Breast epithelium (tissue), 4 donors: ENCODE measurements at places on chromosomes 2 and 18. TPM values are rescaled to one million over a fixed set of nuclear protein-coding genes. Genes with fewer than 3 reads are reported as not detected.

DNA sequence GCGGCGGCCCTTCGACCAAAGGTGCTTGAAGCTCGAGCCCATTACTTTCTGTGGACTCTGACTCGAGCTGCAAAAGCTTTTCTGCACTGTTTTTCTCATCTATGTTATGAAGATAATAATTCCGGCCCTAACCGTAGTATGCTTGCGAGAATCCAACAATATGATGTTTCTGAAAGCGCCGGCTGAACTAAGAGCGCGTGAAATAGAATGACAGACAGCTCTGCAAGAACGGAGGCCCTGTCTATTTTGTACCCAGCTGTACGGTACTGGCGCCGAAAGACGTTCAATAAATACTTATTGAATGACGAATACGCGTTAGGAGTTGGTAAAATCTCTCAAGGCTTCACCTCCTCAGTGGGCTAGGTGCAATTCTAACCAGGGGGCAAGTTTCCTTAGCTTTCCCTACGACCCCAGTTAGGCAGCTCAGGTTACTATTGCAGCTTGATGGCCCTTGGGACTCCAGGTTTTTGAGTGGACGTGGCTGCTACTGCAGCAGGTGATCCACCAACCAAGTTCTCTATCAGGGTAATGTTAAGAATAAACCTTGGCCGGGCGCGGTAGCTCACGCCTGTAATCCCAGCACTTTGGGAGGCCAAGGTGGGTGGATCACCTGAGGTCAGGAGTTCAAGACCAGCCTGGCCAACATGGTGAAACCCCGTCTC, 570 bp downstream of the SCRN3 start:
- DNase-seq = no peak
- peak overlapping the region; percentile 89 for H3K27ac ChIP-seq
- H3K4me1 ChIP-seq = no peaks in the 10 kb centered on the region
- peak overlapping the region; percentile 85 for H3K4me3 ChIP-seq

GRCh38 chr2:15748736-15749323, 157.2 kb downstream of the DDX1 start:
- H3K36me3 ChIP-seq = no peaks in the 10 kb centered on the region
- H3K27me3 ChIP-seq = peaks cover 6% of the 10 kb centered on the region
- DNase-seq = no peak
- no peak overlapping the region for H3K27ac ChIP-seq
- H3K4me3 ChIP-seq = no peak overlapping the region
- no peaks in the 10 kb centered on the region for H3K4me1 ChIP-seq

DNA sequence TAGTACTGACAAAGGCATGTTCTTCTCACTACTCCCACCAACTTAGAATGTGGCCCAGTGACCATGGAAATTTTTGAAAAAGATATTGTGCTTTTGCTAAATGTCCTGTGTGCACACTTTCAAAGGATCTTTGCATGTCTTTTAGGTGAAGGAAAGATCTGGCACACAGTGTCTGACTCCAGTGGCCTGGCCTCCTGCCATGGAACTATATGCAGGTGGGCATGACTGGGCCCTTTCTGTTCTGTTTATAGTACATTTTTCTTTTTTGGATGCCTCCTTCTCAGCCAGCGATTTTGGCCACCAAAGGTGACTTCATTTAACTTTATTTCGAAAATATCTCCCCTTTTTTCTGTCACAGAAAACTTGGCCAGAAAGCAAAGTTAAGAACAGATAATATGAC, 999.7 kb upstream of the PIK3C3 start:
- H3K4me3 ChIP-seq = no peak overlapping the region
- no peaks in the 10 kb centered on the region for H3K27me3 ChIP-seq
- no peaks in the 10 kb centered on the region for H3K4me1 ChIP-seq
- no peaks in the 10 kb centered on the region for H3K36me3 ChIP-seq
- no peak for DNase-seq

- H3K27ac ChIP-seq = no peak overlapping the region
- H3K27me3 ChIP-seq = no peaks in the 10 kb centered on the region
- H3K36me3 ChIP-seq = no peaks in the 10 kb centered on the region
- H3K4me1 ChIP-seq = no peaks in the 10 kb centered on the region
- no peak overlapping the region for H3K4me3 ChIP-seq
Measured at GRCh38 chr2:100070078-100070477, 72.3 kb downstream of the AFF3 start.

- H3K27me3 ChIP-seq = no peaks in the 10 kb centered on the region
- no peak for DNase-seq
- H3K4me3 ChIP-seq = peak overlapping the region; percentile 33
- no peaks in the 10 kb centered on the region for H3K36me3 ChIP-seq
- peak overlapping the region; percentile 84 for H3K27ac ChIP-seq
- H3K4me1 ChIP-seq = no peaks in the 10 kb centered on the region
Measured at GRCh38 chr2:234373481-234374149, 123.3 kb downstream of the ARL4C start.

- peak overlapping the region; percentile 44 for H3K4me3 ChIP-seq
- H3K36me3 ChIP-seq = no peaks in the 10 kb centered on the region
- H3K27ac ChIP-seq = peak overlapping the region; percentile 69
- no peak for DNase-seq
- H3K4me1 ChIP-seq = no peaks in the 10 kb centered on the region
Measured at GRCh38 chr18:63477200-63477599, 442 bp downstream of the SERPINB5 start.

- H3K4me1 ChIP-seq = no peaks in the 10 kb centered on the region
- no peak overlapping the region for H3K4me3 ChIP-seq
- H3K36me3 ChIP-seq = peaks cover 8% of the 10 kb centered on the region
- H3K27me3 ChIP-seq = no peaks in the 10 kb centered on the region
Measured at GRCh38 chr2:201761101-201761500, 19.6 kb downstream of the ALS2 start.

- H3K4me3 ChIP-seq = no peak overlapping the region
- H3K27me3 ChIP-seq = no peaks in the 10 kb centered on the region
- no peak for DNase-seq
- no peaks in the 10 kb centered on the region for H3K36me3 ChIP-seq
Measured at GRCh38 chr2:8554296-8554806, 127.5 kb upstream of the ID2 start.

DNA sequence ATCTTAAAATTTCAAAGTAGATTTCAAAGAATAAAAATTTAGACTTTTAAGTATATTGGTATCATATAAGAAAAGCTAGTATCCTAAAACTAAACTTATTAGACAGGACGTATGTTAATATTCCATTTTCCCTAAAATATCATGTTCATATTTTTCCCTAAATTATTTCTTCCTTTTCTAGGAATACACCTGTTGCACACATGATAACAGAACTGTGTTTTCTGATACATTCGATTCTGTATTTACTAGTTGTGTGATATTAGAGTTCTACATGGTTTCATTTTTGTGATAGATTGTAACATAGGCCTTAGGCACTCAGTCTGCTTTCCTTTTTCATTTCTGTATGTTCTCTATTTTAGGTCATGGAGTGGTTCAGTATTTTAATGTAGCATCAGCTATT, 10.9 kb downstream of the RBM45 start:
- DNase-seq = no peak
- peaks cover 4% of the 10 kb centered on the region for H3K36me3 ChIP-seq
- H3K27me3 ChIP-seq = no peaks in the 10 kb centered on the region

DNA sequence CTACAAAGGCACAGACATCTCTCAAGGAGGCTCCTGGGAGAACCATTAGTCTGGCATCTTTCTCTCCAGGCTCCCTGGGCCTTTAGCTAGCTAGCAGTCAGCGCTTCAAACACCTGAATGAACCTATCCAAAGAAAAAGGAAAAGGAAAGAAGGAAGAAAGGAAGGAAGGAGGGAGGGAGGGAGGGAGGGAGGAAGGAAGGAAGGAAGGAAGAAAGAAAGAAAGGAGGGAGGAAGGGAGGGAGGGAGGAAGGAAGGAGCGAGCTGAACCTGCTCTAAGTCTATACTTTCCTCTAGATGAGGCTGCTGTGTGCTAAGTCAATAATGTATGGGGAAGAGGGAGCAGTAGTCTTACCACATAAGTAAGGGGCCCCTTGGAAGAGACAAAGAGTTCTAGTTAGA, 5.1 kb upstream of the BCL11A start:
- H3K36me3 ChIP-seq = no peaks in the 10 kb centered on the region
- no peak overlapping the region for H3K27ac ChIP-seq
- H3K4me1 ChIP-seq = no peaks in the 10 kb centered on the region
- DNase-seq = no peak
- H3K27me3 ChIP-seq = peaks cover 7% of the 10 kb centered on the region
- no peak overlapping the region for H3K4me3 ChIP-seq

- H3K4me1 ChIP-seq = no peaks in the 10 kb centered on the region
- no peaks in the 10 kb centered on the region for H3K36me3 ChIP-seq
- no peak overlapping the region for H3K4me3 ChIP-seq
- no peaks in the 10 kb centered on the region for H3K27me3 ChIP-seq
- DNase-seq = no peak
Measured at GRCh38 chr2:186724736-186725135, 30.9 kb downstream of the FAM171B start.

GRCh38 chr2:240988146-240988545, 10.3 kb upstream of the SNED1 start:
- no peaks in the 10 kb centered on the region for H3K27me3 ChIP-seq
- no peaks in the 10 kb centered on the region for H3K36me3 ChIP-seq
- no peak overlapping the region for H3K4me3 ChIP-seq
- no peak for DNase-seq
- H3K4me1 ChIP-seq = peaks cover 16% of the 10 kb centered on the region
- peak overlapping the region; percentile 33 for H3K27ac ChIP-seq

DNA sequence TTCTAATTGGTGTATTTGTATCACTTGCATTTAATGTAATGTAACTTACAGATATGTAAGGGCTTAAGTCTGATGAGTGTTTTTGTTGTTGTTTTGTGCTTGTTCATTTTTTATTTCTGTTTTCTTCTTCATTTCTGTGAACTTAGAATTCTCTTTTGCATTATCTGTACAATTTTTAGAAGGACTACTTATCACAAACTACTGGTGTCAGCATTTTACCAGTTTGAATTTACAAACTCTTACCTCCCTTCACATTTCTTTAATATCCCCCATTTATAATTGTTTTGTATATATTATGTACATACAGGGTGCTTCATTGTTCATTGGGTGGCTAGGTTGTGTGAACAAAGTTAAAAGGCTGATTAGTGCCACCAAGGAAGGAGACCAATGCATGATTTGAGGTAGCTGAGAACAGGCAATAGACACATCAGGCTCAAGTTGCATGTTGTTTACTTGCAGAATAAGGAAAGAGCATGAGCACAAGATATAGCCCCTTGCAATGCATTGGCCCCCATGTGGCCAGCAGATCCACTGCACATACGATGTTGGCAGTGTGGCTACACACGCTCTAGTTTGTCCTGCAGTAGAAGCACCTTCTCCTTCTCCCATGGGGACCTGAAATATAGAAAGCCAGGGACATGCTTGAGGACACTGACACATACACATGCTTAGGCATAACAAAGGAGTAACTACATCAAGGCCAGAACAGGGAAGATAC, 198.2 kb downstream of the CD8B2 start:
- no peak for DNase-seq
- H3K27ac ChIP-seq = no peak overlapping the region
- H3K27me3 ChIP-seq = no peaks in the 10 kb centered on the region
- no peak overlapping the region for H3K4me3 ChIP-seq

- H3K27me3 ChIP-seq = no peaks in the 10 kb centered on the region
- no peak for DNase-seq
- H3K4me1 ChIP-seq = no peaks in the 10 kb centered on the region
- no peaks in the 10 kb centered on the region for H3K36me3 ChIP-seq
Measured at GRCh38 chr2:31013301-31013700, 124.9 kb downstream of the GALNT14 start.

DNA sequence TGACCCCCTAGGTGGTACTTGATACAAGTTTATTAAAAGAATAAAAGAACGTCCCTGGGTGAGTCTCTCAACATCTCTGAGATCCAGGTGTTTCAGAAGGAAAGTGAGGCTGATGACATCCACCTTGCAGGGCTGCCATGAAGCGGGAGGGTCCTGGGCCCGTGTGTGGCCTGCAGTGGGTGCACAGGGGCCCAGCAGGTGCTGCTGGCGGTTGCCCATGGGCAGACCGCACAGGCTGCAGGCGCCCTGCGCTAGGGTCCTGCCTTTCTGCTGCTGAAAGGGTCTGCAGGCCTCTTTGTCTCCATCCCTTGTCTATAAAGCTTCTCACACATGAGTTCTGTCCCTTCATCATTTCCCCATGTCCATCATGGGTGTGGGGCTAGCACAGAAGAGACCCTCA, 247.0 kb downstream of the TFCP2L1 start:
- no peaks in the 10 kb centered on the region for H3K36me3 ChIP-seq
- DNase-seq = no peak
- H3K4me3 ChIP-seq = no peak overlapping the region
- H3K27me3 ChIP-seq = no peaks in the 10 kb centered on the region
- peaks cover 4% of the 10 kb centered on the region for H3K4me1 ChIP-seq

The DDX1 gene
- 72.6 TPM for total RNA-seq

The ASB18 gene
- total RNA-seq = not detected

The CSRNP3 gene
- total RNA-seq = 2.0 TPM

The BBS5 gene
- total RNA-seq = 6.6 TPM

The RAB6C gene
- total RNA-seq = 0.16 TPM

The EPB41L3 gene
- total RNA-seq = 35.4 TPM

The RAMP1 gene
- total RNA-seq = 25.9 TPM

The RESP18 gene
- not detected for total RNA-seq

The POTEI gene
- total RNA-seq = 0.98 TPM
